ENCODE measurements at places on chromosomes 6 and 20.

DNA sequence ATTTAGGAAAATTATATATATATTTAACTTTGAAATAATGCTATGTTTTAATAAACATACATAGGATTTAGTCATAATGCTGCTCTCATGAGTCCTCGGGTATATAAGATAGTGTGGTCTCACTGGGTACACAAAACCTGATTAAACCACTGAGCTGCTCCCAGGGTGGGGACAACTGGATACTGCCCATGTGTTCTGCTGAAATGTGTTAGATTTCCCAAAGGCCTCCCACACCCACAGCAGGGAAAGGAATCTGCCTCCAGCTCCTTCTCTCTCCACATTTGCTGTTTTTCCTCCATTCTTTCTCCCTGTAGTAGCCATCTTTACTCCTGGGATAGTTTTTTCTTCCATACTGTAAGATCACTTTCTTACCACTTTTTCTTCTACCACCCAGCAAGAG lies 69.2 kb upstream of the TRAF3IP2 start:
- DNase-seq: no peak

DNA sequence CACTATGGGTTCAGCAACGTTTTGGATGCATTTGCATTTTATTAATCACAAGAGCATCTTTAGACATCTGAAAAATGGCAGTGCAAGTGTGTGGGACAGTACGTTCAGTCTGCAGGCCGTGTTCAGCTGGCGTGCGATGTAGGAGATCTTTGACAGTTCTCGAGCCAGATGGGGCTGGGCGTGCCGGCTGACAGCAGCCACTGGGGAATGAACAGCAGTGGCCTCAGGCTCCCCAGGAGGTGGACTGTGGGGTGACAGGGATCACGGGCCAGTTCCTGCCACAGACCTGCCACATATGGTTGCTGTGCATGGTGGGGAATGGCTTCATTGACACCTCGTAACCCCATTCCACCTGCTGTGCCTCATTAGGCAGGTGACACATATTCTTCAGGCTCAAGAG lies 16.4 kb upstream of the MLN start:
- DNase-seq: no peak

DNA sequence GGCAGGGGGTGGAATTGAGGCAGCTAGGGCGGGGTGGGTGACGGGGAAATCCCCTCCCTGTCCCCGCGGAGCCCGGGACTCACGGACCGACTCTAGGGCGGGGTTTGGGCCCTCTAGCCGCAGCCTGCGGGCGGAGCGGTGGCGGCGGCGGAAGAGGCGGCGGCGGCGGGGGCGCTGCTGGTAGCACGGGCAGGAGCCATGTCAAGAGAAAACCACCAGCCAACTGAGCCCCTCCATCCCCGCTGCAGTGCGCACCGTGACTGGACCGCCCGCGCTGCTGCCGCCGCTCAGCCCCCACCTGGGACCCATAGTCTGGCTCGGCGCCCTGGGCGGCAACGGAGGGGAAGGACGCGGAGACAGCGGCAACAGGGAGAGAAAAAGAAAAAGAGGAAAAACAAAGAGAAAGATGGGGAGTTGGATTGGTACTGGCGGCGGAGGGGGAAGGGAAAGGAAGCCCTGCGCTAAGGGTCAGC lies 1.2 kb upstream of the C6orf62 start:
- no peak for DNase-seq

DNA sequence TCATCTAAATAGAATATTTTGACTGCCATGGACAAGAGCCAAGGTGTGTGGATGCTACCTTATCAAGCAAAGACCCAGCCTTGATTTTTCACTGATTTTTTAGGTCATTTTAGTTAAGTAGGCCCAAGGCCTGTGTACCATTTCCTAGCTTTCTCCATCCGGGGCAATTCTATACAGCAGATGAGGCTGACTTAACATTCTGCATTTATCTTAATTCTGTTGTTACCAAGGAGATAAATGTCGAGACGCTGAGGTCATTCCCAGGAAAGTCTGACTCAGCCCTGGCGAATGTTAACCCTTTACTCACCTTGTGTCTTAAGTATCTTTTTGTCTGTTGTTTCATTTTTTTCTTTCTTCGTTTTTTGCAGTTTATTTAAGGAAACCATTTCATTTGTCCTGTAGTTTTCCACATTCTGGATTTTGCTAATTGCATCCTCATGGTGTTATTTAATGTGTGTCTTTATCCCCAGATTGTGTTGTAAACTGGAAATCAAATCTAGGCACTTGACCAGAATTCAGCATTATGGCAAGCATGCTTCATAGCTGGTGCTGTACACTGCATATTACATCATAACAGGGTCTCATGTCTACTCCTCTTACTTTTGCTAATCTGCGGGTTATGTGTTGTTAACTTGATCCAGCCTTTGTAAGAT lies 277.0 kb downstream of the CDKAL1 start:
- DNase-seq: no peak

DNA sequence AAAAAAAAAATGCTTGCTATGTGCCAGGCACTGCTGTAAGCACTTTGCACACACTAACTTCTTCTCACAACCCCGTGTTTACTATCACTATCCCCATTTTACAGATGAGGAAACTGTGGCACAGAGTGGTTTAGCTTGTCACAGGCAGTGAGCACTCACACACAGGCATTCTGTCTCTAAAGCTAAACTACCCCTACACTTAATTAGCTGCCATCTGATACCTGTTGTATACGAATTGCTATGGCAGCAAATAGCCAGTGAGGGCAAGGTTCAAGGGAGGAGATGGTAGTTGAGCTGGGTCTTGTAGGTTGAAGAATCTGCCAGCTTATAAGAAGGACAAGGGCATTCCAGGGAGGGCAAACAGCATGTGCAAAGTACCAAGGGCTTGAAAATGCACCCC lies 5.2 kb downstream of the TNNC2 start:
- DNase-seq: no peak
